ENCODE measurements at places on chromosomes 3 and 15. TPM values are rescaled to one million over a fixed set of nuclear protein-coding genes. Genes with fewer than 3 reads are reported as not detected.

Gene PROS1
- total RNA-seq: 0.55 TPM

Gene PLS1
- total RNA-seq: 5.3 TPM

Gene CTXN2
- total RNA-seq: not detected

Gene EXOSC7
- 64.7 TPM for total RNA-seq

Gene RGMA
- 0.69 TPM for total RNA-seq

Gene COPB2
- total RNA-seq: 83.8 TPM

Gene IL17RB
- total RNA-seq: 0.14 TPM

Gene NANOGP8
- total RNA-seq: not detected

Gene COL6A5
- total RNA-seq: not detected

- no peak for DNase-seq
These were observed 30.6 kb downstream of the FAM240A start for GRCh38 chr3:46642971-46643370.

DNA sequence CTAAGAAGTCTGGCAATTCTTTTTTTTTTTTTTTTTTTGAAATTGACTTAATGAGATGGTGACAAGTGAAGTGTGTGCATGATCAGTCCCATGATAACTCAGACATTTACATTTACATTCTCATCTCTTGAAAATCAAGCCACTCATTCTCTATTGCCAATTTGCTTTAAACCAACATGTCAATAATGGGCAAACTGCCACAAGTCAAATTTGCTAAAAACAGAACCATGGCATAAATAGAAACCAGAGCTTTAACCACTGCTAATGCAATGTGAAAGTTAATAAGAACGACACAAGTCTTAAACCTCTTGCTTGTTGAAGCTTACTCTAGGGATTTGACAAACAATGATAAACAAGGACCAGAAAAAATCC is 12.0 kb upstream of the COL8A1 start:
- no peak for DNase-seq

DNA sequence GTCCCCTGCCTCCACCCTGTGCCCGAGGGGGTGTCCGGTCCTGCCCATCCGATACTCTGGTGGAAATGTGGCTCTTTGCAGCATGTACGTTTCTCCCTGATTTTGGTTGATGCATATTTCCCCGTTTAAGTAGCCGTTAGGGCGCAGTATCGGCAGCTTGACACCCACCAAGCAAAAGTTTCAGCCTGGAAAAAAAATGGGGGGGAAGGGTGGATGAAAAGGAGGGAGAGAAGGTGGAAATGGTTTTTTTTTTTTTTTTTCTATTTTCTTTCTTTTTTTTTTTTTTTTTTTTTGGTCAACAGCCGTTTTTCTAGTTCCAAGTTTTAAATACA is 1.3 kb downstream of the RAP2B start:
- DNase-seq: no peak

GRCh38 chr15:74683758-74684157 is 12.1 kb downstream of the EDC3 start:
- no peak for DNase-seq

DNA sequence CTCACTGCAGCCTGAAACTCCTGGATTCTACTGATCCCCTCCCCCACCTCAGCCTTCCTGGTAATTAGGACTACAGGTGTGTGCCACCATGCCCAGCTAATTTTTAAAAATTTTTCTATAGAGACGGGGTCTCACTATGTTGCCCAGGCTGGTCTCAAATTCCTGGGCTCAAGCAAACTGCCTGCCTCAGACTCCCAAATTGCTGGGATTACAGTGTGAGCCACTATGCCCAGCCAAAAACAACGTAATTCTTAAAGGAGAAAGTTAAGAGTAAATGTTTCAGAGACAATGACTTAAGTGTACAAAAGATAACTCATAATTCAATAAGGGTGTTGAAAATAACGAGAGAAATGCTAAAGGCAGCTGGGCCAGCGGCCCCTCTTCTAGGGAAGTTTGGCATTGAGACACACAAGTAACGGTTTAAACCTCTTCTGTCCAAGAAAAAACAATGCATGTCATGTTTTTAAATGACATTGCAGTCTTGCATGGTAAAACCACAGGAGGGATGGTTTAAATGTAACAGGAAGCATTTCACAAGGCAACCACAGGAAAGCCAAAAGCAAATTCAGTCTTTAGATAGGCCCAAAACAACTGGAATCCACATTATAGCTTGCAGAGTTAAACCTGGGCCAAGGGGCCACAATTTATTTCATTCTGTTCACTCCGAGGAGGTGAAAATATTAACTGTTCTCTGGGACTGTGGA is 5.1 kb downstream of the PROK2 start:
- DNase-seq: no peak

GRCh38 chr3:188497021-188497420 is 343.1 kb downstream of the LPP start:
- DNase-seq: no peak

GRCh38 chr3:33152363-33153360 is 38.8 kb downstream of the CRTAP start:
- no peak for DNase-seq

DNA sequence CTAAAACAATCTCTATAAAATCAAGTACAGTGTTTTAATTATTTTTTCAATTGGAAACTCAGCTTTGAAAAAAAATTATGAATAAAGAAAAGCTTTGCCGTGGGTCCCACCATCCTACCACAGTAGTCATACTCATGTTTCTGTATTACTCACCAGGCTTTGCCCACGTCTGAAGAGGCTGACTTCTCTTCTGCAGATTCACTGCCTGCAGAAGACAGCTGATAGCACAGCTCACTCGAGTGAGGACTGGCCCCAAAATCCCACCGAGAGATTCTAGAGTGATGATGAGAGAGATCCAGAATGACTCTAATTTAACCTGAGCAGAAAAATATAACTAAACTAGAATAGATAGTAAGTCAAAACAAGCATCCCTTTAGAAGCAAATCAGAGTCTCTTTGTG is 11.9 kb downstream of the C2CD4B start:
- peak; percentile 51 for DNase-seq

- DNase-seq: peak; percentile 10
These were observed 9.6 kb downstream of the EMC3 start for GRCh38 chr3:9976721-9977709.

DNA sequence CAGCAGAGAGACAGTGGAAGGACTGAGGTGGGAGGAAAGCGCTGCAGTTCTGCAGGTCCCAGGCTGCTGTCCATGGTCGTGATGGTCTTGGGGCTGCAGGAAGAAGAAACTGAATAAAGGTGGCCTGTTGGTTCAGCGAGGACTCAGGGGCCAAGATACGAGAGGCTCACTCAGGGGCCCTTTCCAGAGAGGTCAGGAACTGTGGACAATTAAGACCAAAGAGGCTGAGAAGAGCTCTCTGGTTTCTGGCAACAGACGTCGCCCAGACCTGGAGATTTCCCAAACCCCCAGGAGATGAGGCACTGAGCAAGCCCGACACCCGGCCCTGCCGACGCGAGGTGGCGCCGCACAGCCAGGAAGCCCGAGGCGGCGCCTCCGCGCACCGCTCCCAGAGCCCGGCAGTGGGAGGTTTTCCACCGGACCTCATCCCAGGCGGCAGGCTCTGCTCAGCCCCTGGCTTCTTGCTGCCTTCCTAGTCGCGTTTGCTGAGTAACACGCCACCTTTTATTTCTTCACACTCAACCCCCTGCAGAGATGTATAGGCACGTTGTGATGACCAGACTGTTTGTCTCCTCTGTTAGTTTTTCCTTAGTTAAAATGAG is 56.4 kb upstream of the ARRDC4 start:
- DNase-seq: peak; percentile 41

DNA sequence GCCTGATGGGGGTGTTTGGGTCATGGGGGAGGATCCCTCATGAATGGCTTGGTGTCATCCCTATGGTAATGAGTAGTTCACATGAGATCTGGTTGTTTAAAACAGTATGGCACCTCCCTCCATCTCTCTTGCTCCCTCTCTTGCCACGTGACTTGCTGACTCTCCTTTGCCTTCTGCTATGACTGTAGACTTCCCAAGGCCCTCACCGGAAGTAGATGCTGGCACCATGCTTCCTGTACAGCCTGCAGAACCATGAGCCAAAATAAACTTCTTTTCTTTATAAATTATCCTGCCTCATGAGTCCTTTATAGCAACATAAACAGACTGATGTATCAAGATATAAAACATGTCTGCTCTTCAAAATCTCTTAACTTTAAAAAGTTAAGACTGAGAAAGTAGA is 96.1 kb downstream of the TFDP2 start:
- peak; percentile 26 for DNase-seq

DNA sequence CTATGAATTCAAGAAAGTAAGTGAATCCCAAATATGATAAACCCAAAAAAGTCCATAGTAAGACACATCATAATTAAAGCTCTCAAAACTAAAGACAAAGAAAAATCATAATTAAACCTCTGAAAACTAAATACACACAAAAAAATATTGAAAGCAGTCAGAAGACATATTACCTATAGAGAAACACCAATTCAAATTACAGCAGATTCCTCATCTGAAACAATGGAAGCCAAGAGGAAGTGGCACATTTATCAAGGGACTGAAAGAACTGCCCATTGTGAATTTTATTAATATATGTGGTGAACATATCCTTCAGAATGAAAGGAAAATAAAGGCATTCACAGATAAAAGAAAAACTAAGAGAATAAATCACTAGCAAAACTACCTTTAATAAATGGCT is 128.2 kb downstream of the SCAPER start:
- DNase-seq: no peak

DNA sequence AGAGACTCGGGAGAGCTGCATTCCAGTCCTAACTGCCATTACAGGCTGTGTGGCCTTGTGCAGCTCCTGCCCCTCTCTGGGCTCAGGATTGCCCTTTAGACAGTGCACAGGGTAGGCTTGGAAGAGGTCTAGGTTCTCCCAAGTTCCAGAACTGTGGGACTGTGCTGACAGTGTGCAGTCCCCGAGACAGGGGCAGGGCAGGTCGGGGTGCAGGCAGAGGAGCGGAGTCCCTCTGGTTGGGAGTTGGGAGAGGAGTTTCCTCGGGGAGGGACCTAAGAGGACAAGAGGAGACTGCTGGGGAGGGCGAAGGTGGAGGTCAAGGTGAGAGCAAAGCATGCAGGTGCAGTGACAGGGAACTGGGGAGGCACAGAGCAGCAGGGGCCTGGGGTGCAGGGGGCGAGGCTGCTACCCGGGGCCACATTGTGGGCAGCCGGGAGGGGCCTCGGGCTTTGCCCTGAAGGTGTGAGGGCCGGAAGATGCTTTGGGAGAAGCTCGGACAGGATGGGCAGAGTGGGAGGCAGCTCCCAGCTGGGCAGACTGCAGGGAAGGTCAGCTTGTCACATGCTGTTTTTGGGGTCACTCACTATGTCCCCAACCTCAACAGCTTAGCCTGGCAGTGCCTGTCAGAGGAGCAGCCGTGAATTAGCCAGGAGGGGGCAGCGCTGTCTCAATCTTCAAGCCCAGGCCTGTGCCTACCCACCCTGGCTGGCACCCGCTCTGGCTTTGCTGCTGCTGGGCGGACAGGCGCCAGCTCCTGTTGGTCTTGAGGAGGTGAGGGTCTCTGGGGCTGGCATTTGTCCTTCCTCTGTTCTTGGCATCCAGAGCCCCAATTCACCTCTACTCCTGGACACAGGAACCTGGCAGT is 15.4 kb upstream of the CSPG4 start:
- DNase-seq: peak; percentile 84

- DNase-seq: no peak
These were observed 22.3 kb downstream of the WDR49 start for GRCh38 chr3:167631471-167631870.

GRCh38 chr3:139074565-139075115 is 29.9 kb upstream of the PRR23C start:
- DNase-seq: no peak

DNA sequence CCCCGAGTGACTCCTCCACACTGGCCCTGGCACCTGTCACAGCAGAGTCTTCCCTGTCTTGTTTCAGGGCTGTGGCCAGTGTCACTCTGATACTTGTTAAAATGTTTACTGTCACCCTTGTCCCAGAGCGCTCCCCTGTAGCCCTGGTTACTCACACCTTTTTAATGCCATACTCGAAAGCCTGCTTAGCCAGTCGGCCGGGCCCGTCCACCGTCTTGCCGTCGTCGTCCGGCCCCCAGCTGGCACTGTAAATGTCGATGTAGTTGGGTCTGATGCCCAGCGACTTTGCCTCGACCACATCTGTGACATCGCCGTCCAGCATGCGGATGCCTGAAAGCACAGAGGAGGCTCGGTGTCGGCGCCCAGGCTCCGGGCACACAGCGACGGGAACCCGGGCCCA is 91.3 kb downstream of the PCSK6 start:
- DNase-seq: no peak

DNA sequence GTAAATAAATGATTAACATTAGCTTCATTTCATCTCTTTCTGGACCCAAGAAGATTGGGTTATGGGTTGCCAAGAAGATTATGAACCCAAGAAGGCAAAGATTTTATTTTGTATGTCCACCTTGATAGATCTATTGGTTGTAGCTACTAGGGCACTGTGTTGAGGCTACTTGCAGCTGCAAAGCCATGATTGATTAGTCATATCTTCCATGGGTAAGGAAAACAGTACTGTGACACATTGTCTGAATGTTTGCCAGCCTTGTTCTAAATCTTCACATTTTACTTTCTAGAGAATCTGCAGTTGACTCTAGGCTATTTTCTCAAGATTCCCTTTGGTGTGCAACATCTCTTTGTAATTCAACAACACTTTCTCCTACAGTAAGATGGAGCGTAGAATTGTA is 229.2 kb upstream of the KCNH8 start:
- DNase-seq: no peak

- DNase-seq: no peak
These were observed 29.7 kb upstream of the TOPBP1 start for GRCh38 chr3:133691273-133692107.

GRCh38 chr15:20341901-20342600 is 199.5 kb downstream of the GOLGA6L6 start:
- DNase-seq: peak; percentile 37

DNA sequence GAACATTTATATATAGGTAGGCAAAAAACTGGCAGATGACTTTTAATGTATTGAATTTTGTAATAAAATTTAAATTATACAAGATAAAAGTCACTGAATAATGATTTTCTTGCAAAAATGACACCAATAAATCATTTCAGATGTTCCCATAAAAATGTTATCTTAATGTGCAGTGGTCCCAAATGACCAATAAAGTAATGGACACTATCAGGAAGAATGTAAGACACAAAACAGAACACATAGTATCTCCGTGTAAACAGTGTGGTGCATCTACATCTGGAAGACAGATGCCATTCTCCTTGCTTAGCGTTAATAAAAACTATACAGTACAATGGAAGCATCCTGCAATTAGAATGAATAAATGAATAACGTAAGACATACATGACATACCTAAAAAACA is 41.5 kb downstream of the FGF7 start:
- no peak for DNase-seq

- DNase-seq: no peak
These were observed 65.2 kb downstream of the TPRA1 start for GRCh38 chr3:127525373-127525772.

GRCh38 chr3:176867681-176868663 is 329.3 kb downstream of the TBL1XR1 start:
- no peak for DNase-seq

DNA sequence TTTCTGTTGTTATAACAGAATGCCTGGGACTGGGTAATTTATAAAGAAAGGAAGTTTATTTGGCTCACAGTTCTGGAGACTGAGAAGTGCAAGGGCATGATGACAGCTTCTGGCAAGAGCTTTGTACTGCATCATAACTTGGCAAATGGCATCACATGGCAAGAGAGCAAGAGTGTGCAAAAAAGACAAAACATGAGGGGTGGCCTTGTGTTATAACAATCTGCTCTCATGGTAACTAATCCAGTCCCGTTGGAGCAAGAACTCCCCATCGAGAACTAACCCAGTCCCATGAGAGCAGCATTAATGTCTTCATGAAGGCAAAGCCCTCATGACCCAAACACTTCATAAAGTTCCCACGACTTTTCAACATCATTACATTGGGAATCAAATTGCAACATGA is 23.2 kb downstream of the SCN11A start:
- no peak for DNase-seq

GRCh38 chr3:171784387-171784786 is 25.9 kb downstream of the PLD1 start:
- no peak for DNase-seq
